ENCODE measurements at places on chromosomes 11 and 22. TPM values are rescaled to one million over a fixed set of nuclear protein-coding genes. Genes with fewer than 3 reads are reported as not detected.
A peak's percentile ranks its signal among the peaks of the same experiment; 100 is the strongest.

- no peak for DNase-seq
These were observed 11.0 kb downstream of the POU2AF3 start for GRCh38 chr11:111309215-111309915.

DNA sequence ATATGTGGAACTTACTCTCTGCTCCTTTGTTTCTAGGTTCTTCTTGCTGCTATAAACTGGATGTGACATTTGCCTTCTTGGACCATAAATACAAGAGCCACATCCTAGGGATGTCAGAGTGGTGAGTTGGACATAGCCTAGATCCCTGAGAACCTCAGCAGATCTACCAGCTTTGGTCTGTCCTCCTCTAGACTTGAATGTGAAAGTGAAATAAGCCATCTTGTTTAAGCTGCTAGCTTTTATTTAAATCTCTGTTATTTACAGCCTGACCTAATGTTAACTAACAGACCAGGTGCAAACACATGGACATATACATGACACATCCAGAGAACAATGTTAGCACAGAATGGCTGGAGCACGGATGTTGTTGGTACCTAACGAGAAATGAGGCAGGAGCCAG is 36.0 kb downstream of the SLN start:
- DNase-seq = no peak

DNA sequence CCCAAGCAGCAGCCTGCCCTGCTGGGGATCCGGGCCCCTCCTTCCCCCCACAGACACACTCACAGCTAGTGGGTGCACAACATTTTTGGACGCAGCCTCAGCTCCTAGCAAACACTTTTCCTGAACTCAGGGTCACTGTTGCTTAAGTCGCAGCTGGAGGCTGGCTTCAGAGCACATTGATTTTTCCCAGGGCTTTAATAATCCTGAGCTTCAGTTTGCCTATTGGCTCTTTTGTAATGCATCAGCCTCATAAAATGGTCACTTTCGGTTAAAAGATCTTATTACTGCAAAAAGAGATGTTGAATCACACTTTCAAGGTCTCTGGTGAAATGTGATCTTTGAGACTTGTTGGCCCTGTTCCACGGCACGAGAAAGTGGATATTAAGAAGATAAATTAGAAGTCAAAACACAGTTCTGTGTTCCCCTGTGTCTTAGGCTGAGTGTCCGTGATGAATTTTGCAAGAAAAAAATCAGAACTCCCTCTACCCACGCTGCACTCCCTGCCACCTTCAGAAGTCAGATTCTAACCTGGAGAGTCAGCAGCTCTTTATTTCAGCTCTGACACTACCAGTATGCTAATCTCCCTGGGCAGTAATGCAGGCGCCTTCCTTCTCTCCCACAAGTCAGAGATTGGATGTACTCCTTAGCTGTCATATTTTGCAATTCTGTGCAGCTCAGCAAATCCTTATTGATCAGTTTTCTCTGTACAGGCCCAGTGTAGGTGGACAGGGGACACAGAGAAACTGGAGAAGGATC is 158.2 kb upstream of the E2F8 start:
- DNase-seq = no peak

DNA sequence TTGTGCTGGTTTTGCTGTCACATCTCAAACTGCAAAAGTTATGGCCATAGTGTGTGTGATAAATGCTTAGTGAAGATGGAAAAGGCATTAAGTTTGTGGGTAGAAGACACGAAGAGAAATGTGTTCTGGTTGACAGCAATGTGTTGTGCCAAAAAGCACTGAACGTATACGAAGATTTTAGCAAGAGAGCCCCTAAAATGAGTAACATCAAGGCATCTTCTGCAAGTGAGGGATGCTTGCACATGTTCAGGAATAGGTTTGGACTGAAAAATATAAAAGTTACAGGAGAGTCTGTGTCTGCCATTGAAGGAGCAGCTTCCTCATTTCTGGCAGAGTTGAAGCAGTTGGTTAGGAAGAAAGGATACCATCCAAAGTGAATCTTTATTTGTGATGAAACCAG is 167.1 kb downstream of the ADAMTS15 start:
- DNase-seq = no peak

GRCh38 chr22:40121461-40121860 is 56.3 kb upstream of the TNRC6B start:
- DNase-seq = no peak

GRCh38 chr22:40385036-40385782 is 14.8 kb downstream of the SGSM3 start:
- no peak for DNase-seq

- no peak for DNase-seq
These were observed 30.6 kb upstream of the PIK3C2A start for GRCh38 chr11:17238377-17238776.

- DNase-seq = no peak
These were observed 23.5 kb downstream of the RDX start for GRCh38 chr11:110272919-110273318.

- DNase-seq = no peak
These were observed 94.9 kb upstream of the SEPTIN5 start for GRCh38 chr22:19619144-19620009.

GRCh38 chr11:128662076-128662475 is 31.8 kb upstream of the FLI1 start:
- no peak for DNase-seq

GRCh38 chr11:108666373-108666772 is 1.5 kb downstream of the DDX10 start:
- no peak for DNase-seq

- no peak for DNase-seq
These were observed 79.6 kb downstream of the GRK3 start for GRCh38 chr22:25644122-25644521.

DNA sequence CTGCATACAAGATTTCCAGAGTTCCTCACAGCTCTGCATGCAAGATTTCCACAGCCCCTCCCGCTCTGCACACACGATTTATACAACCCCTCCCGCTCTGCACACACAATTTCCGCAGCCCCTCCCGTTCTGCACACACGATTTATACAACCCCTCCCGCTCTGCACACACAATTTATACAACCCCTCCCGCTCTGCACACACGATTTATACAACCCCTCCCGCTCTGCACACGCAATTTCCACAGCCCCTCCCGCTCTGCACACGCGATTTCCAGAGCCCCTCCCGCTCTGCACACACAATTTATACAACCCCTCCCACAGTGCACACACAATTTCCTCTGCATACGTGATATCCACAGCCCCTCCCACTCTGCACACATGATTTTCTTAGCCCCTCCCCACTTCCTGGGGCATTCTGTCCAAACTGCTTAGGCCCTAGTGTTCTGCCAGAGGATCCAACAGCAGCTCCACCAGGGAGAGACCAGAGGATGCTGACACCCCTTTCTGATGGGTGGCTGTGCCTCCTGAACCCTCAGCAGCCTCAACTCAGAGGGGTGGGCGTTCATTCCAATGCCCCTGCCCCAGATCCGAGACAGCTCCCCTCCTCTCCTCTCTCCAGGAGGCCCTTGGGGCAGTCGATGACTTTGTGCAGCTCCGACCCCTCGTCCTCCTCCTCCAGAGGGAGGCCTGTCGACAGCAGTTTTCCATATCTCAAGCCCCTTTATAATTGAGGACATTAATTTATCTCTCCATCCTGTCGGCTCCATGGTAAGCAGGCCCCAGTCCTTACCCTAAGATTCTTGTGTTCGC is 671.7 kb downstream of the BRD1 start:
- no peak for DNase-seq

DNA sequence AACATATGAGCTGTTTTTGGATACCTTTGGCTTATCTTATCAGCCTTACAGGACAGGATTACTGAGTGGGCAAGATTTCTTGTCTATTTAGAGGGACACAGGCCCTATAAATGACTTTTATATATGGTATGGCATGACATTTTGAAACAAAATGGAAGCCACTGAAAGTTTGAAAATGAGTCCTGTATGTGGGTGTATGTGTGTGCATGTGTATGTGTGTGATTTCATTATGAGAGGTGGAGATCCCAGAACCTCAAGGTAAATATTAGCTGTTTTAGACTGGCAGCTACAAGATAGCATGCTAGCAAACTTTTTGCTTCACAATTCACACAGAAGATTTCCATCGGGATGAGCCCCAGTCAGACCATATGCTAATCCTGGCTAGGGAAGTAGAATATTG is 970.5 kb upstream of the CCDC90B start:
- DNase-seq = no peak

GRCh38 chr22:45548991-45549761 is 46.5 kb downstream of the FBLN1 start:
- DNase-seq = no peak

GRCh38 chr11:74611369-74611861 is 19.0 kb downstream of the POLD3 start:
- peak; percentile 10 for DNase-seq

GRCh38 chr11:110235966-110236365 is 60.4 kb downstream of the RDX start:
- no peak for DNase-seq

GRCh38 chr22:36145881-36146280 is 14.7 kb downstream of the APOL3 start:
- no peak for DNase-seq

DNA sequence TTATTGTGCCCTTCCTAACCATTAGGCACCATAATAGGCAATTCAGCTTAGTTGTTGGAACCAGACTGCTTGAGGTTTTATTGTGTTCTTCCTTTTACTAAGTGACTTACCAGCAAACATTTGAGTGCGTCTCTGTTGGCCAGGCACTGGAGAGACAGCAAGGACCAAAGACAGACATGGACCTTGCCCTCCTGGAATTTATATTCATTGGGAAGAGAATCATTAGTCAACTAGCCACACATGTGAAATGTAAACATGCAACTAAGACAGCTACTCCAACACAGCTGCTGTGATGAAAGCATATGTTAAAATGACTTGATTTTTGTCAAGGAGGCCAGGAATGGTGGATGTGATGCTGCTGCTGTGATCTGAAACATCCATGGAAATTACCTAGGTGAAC is 106.4 kb downstream of the TRAF6 start:
- DNase-seq = no peak

GRCh38 chr22:37022483-37023337 is 3.2 kb downstream of the MPST start:
- DNase-seq = no peak

DNA sequence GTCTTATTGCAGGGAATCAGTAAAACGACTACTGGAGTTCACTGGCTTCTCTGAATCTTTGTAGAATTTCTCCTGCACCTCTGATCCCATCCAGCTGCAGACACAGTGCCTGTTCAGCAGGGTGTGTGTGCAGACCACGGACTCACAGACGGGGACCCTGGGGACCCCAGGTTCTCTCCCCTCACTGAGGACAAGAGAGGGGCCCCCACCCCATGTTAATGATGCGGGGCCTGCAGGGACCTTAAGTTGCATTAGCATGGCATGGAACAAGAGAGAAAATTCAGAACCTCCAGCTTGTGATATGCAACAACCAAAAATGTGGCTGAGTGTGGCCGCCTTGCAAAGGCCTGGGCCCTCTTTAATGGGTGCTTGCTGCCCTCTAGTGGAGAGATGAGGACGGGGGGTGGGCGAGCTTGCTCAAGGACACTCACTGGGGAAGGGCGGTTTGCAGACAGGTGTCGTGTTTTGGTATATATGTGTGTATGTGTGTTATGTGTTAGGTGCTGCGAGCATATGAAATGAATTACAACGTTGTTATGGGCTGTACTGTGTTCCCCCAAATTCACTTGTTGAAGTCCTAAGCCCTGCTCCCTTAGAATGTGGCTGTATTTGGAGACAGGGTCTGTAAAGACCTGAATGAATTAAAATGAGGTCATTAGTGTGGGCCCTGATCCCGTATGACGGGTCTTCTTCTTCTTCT is 84.4 kb upstream of the SEPTIN5 start:
- peak; percentile 91 for DNase-seq

DNA sequence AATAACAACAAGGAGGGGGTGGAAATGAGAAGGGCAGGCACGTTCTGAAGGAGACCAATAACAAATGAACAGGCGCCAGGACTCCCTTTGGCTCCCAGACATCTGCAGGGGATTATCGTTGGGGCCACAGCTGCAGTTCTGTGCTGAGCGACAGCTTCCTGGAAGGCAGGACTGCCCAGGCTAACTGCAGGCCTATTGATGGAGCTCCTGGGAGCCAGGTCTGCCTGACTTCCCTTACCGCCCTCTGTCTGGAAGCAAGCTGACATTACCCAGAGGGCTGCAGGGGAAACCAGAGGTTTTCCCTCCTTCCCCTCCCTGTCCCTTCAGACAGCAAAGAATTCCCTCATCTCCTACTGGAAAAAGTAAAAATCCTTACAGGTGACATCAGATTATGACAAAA is 5.0 kb downstream of the DRD2 start:
- DNase-seq = no peak

DNA sequence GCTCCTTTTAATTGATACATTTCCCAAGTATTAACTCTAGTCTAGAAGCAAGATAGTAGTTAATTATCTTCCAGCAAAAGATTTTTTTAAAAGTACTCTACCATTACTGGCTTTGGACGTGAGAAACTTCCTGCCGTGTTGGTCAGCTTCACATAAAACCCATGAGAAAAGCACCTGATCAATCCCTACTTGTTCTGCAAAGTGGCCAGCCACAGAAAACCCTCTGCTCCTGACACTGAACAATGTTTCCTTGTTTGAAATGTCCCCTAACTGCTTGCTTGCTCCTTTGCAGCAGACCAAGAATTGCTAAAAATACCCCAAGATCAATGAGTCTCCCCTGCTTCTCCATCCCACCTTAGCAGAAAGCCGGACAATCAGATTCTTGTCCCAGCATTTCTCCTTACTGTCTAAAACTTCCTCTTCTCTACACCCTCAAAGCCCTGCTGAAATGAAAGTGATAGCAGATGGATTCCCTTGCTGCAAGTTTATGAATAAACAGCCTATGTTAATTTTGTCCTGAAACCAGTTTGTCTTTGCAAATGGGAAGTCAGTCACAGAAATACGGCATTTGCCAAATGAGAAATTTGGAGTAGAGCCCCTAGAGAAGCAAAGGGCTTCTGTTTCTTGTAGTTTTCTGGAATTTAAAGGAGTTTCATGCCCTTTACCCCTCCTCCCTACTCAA is 207.1 kb upstream of the ARHGAP20 start:
- no peak for DNase-seq

DNA sequence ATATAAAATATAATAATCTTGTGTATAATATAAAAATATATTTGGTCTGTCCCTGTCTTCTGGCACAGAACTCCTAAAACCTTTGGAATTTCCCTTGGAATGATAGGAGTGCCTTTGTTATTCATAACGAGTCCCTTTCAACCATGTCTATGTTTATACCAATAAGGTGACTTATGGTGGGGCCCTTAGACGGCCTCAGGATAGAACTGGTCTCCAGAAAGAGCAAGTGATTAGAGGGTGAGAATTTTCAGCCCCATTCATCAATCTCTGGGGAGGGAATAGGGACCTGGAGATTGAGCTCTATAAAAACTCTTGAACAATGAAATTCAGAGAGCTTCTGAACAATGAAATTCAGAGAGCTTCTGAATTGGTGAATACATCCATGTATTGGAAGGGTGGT is 18.4 kb upstream of the PICALM start:
- no peak for DNase-seq

The THYN1 gene
- 44.4 TPM for total RNA-seq

The APOBEC3B gene
- not detected for total RNA-seq

The C11orf86 gene
- total RNA-seq = not detected

The SCGB2A2 gene
- not detected for total RNA-seq

The GGTLC2 gene
- not detected for total RNA-seq

The PIM3 gene
- 16.3 TPM for total RNA-seq

The ANO5 gene
- 22.0 TPM for total RNA-seq

The OR52I1 gene
- total RNA-seq = not detected
